ENCODE measurements at places on chromosomes 11 and 22.

DNA sequence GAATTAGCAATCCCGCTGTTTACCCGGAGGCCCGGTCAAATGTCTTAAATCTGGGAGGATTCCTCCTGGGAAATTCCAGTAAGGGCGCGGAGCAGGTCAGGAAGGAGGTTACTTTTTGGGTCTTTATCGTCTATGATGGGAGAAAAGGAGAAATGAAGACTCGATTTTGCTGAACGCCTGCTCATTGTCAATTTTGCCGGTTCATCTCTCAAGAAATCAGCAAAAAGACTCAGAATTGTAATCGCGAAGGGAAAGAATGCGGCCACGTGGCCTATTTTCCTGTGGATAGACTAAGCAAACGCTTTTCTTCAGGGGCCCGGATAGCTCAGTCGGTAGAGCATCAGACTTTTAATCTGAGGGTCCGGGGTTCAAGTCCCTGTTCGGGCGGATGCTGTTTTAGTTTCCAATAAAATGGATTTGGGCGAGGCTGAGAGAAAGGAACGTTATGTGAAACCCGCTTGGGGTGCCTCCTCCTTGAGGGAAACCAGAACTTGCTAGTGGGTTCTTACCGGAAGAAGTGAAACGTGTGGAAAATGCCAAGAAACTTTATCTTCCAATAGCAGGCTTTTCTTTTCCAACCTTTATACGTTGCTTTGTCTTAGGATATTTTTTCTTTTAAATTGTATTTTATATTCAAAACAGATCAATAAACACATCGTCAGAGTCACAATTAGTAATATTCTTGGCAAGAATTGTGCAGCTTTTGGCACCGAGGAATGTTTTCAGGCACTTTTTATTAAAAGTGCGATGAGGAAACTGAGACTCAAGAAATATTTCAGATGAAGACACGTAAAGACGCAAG is 45.0 kb downstream of the OR4D9 start:
- DNase-seq = peak; percentile 22

DNA sequence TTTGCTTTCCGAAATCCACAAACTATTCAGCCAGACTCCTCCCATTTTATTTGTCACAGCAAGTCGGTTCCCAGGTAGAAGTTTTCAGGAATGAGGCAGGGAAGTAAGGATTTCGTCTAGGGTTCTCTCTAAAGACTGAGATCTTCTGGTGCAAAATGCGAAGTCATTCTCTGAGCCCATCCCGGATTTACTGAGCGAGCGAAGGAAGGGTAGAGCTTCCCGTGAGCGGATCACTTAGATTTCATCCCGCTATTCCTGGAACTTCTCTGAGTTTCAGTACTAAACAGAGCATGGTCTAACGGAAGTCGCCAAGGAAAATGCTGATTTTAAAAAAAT is 3.1 kb upstream of the CALCA start:
- no peak for DNase-seq

DNA sequence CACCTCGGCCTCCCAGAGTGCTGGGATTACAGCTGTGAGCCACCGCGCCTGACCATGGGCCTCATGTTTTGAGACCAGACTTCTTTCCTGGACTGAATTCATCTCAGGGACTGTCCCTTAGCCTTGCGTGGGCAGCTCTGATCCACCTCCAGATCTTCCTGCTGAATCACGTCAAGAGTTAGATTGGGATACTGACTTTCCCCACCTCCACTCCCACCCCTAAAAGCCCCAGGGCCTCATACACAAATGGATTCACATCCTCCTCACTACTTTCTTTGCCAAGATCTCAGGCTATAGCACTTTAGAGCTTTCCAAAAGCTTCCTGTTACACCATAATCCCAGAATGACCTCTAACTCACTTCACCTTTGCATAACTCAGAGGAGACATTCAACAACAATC is 12.1 kb downstream of the CCDC87 start:
- no peak for DNase-seq

DNA sequence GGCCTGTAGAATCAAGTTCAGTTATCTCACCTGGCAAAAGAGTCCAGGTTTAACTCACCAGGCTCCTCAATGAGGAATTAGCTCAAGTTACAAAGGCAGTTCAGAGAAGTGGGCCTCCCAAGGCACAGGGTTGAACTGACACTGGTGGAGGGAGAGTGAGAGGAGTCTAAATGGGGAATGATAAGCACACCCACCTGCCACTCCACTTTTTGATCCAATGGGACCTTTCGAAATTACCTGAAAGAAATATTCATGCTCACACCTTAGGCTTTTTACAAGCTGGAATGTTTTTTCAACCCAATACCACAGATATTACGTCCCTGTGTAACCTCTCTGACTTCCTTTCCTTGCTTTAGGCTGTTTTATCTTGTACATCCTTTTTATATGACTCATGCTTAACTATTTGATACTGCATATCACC is 642.7 kb upstream of the TENM4 start:
- no peak for DNase-seq

GRCh38 chr11:14384338-14384737 is 25.4 kb upstream of the RRAS2 start:
- DNase-seq = no peak

- DNase-seq = no peak
Measured at GRCh38 chr22:36922105-36922608, 8.7 kb downstream of the CSF2RB start.

DNA sequence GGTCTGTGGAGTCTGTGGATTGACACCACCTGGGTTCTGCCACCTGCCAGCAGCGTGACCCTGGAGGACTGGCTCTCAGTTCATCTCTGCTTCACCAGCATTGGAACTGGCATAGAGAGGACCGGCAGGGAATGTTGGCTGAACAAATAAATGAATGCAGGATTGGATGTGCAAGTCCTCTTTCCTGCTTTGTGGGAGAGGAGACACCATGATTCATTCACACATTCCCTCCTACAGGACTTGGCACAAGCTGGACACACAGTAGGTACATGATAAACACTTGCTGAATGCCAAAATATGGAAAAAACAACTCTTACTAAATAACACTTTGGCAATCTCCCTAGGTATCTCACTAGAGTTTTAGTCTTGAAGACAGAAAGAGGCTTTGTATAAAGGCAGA is 116.6 kb upstream of the NARS2 start:
- no peak for DNase-seq

GRCh38 chr22:38540701-38541100 is 29.3 kb downstream of the DMC1 start:
- DNase-seq = no peak

- no peak for DNase-seq
Measured at GRCh38 chr11:132036746-132037466, 666.5 kb downstream of the NTM start.

DNA sequence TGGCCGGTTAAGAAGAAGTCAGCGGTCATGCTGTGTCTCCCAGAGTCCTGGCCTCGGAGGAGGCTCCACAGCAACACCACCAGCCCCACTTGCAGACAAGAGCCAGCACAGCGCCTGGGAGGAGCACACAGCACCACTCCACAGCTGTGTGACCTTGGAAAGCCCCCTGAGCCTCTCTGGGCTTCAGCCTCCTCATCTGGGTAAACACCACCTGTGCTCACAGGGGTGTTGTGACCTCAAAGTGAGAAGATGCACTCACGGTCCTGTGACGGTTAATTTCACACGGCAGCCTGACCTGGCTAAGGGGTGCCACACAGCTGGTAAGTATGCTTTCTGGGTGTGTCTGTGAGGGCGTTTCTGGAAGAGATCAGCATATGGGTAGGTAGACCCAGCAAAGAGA is 54.7 kb downstream of the PHF21B start:
- DNase-seq = no peak

DNA sequence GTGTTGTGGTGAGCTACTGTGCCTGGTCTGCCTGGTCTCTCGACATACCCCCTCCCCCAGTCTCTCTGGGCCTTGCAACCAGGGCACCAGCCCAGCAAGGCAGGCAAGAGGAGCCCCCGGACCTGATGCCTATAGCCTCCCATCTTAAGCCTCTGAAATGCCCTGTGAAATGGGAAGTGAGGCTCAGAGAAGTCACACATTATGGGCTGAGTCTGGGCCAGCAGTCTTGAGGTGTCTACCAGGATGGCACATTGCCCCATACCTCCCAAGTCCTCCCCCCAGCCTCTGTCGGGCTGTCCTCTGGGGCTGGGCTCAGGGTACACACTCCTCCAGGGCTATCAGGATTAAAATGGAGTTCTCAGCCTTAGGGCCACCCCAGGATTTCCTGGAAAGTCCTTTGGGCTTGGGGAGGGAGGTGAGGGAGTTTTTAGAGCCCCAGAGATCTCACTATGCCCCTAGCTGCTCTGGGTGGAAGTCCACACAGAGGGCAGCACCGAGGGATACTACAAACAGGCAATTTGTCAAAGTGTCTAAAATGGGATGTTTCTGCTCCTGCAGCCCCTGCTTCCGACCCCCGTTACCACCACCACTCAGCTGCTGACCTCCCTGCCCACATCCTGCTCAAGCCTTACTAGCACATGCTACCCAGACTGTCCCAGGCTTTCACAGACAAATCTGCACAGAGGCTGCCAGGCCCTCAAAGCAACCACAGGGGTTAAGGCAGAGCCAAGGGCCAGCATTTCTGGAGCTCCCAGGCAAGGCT is 3.1 kb upstream of the SH3BP1 start:
- DNase-seq = no peak

- no peak for DNase-seq
Measured at GRCh38 chr11:83702796-83703195, 416.6 kb upstream of the CCDC90B start.

DNA sequence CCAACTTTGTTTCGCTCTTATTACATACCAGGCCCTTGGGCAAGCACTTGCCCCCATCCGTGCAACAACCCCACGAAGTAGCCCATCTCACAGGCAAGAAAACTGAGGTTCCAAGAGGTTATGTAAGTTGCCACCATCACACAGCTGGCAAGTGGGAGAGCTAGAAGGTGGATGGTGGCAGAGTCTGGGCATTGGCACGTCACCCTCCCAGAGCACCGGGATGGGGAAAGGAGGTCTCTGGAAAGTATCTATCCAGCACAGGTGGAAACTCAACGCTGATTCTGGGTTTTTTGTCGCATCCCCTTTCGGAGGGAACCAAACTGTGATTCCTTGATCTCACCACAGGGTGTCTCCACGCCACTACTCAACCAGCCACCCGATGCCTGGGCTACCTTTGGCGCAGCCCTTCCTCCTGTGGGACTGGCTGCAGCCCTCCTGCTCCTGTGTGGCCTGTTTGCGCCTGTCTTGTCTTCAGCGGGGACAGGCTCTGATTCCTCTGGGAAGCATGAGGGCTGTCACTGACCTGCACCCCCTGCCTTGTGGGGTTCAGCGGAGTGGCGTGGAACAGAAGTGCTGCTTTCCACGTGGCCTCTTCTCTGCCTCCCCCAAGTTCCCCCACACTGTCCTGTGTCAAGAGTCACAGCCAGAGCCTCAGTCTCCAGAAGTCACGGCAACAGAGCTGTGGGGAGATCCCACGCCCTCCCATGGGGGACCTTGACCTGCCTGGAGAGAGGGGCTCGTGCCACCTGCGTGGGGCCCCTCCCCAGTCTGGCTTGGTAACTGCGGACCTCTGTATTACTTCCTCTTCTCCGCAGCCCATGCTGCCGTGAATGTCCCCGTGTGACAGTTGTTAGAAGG is 34.4 kb upstream of the TRIM29 start:
- peak; percentile 6 for DNase-seq

DNA sequence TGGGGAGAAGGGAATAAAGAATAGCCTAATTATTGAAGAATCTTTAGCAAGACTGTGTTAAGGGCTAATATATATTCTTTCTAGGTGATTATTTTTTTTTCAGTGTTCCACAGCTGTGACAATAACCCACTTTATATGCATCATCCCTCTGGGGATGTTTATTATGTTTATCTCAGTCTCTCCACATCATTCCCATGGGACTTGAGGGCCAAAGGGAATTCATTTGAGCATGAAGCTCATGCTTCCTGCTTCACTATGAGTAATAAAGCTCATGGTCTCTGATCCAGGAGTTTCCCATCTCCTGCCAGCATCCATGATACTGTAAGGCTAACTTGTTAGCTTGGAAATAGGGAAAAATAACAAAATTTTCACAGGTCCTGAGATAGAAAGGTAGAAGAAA is 1888.4 kb downstream of the LRRC4C start:
- no peak for DNase-seq

- peak; percentile 61 for DNase-seq
Measured at GRCh38 chr11:129846508-129847335, 31.1 kb downstream of the TMEM45B start.

DNA sequence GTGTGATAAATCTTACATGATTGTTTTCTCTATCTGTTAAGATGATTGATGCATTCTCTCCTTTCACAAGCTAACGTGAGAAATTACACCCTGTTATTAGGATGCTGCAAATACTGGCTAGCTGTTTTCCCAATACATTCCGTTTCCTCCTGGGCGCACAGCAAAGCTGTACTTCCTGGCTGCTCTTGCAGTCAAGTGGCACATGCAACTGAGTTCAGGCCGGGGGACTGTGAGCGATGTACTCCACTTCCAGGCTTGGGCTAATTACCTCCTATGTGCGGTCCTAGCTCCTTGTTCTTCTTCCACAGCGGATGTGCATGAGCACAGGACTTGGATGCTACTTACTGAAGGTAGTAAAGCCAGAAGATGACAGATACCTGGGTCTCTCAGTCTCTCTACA is 234.9 kb upstream of the SESN3 start:
- no peak for DNase-seq

- DNase-seq = no peak
Measured at GRCh38 chr11:57203359-57203758, 21.6 kb downstream of the LRRC55 start.

GRCh38 chr22:36017651-36018091 is 11.0 kb downstream of the RBFOX2 start:
- DNase-seq = peak; percentile 1

DNA sequence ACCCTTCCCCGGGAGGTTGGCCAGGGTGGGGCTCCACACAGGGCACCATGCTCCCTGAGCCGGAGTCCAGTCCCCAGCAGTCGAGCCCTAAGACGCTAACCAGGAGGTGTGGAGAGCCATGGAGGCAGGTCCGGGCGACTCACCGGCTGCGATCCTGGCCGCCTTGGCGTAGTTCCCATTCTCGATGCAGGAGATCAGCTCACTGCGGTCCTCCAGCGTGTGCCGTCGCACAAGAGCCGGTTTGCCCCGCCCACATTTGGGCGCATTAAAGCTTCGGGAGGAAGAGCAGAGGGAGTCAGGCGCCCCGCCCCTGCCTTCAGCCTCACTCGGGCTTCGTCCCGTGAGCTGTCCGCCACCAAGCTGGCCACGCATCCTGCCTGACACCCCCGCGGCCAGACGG is 50.8 kb downstream of the BRD1 start:
- DNase-seq = no peak

DNA sequence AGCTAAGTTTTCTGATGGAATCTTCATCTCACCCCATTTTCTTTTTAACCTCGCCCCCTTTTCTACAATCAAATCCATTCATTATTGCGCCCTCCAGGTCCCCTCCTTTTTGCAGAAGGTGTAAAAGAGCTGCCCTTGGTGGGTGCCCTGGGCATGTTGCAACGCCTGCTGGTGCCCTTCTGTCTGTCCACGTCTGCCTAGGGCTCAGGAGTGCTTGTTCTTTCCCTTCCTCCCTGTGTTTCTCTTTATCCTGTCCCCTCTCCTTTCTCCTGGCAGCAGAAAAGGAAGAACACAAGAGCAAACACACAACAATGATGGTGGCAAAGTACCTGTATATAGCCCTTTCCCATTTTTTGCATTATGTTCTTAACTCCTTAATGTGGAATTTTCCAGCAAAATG is 6.2 kb upstream of the TLCD5 start:
- DNase-seq = no peak
